ENCODE measurements at places on chromosomes 13 and 19.

GRCh38 chr13:111247552-111247951 lies 72.9 kb upstream of the TEX29 start:
- DNase-seq: no peak

- no peak for DNase-seq
These were observed 919 bp upstream of the ADAMTS10 start for GRCh38 chr19:8611391-8611876.

- no peak for DNase-seq
These were observed 109.3 kb downstream of the KLF12 start for GRCh38 chr13:74024856-74025255.

DNA sequence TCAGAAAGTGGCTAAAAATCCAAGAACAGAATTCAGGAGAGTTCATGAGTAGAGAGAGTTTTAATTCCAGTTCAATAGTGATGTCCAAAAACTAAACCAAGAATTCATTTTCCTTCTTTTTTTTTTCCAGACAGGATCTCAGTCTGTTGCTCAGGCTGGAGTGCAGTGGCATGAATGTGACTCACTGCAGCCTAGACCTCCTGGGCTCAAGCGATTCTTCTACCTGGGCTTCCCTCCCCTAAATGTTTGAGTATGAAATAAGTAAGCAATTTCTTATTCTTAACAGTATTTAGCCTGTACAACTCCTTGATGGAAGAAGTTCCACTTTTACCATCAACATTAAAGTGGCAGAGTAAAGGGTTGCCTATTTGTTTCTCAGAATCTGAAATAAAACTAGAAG lies 3.8 kb downstream of the COMMD6 start:
- no peak for DNase-seq

GRCh38 chr19:18591735-18592385 lies 3.3 kb downstream of the REX1BD start:
- no peak for DNase-seq

DNA sequence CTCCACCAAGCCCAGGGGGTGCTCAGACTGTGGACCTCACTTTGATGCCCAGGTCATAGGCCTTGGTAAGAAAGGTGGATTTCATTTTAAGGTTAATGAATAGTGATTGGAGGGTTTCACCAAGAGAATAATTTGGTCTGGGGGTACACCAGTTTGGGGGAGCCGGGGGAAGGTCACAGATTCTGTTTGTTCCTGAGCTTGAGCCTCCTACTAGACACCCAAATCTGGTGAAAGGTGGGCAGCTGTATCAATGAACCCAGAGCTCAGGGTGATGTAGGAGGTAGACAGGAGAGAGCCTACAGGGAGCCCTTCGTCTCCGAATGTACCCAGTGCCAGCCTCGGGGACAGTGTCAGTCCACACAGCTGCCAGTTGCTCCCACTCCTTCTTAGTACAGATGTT lies 63.7 kb upstream of the ATP12A start:
- DNase-seq: no peak

DNA sequence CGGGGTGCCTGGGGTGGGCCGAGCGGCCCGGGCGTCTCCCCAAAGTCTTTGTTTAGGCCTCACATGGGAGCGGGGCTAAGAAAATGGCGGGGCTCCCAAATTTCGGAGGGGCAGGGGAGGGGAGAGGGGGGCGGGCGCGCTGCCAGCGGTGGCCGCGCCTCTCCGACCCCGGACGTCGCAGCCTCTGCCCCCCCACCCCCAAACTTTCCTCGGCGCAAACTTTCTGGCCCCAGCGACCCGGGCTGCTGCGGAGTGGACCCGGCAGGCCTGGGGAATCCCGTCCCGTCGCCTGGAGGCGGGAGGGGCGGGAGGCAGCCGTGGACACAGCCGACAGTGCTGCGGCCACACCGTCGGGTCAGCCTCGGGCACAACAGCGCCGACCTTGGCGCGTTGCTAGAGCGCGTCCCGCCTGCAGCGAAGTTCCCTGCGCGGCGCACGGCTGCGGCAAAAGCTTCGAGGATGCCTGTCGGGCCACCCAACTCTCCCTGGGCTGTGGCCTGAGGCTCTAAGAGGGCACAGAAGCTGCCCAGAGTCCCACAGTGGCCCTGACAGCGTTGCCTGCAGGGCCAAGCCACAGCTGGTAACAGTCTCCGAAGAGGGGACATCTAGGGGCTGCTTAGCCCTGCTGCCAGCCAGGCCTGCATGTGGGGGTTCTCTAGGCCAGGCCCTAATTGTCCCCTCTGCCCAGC lies 1.3 kb downstream of the NFIX start:
- no peak for DNase-seq

GRCh38 chr13:42041684-42042035 lies 6.8 kb upstream of the DGKH start:
- no peak for DNase-seq

DNA sequence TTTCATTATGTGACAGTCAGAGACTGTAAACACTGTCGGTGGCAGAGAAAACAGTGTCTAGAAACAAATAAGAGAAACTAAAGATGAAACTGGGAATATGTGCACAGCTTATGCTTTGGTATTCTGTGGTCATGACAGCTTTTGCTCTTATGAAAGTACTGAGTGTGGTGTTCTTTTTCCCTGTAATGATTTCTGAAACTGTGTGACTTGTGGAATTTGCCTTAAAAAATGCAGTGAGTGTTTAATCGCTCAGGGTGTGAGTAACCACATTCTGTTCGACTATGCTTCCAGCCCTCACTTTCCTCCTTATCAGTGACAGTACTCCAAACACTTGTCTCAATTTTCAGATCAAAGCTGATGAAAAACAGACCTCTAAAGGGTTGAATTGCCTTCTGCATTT lies 66.9 kb upstream of the DIAPH3 start:
- DNase-seq: no peak

DNA sequence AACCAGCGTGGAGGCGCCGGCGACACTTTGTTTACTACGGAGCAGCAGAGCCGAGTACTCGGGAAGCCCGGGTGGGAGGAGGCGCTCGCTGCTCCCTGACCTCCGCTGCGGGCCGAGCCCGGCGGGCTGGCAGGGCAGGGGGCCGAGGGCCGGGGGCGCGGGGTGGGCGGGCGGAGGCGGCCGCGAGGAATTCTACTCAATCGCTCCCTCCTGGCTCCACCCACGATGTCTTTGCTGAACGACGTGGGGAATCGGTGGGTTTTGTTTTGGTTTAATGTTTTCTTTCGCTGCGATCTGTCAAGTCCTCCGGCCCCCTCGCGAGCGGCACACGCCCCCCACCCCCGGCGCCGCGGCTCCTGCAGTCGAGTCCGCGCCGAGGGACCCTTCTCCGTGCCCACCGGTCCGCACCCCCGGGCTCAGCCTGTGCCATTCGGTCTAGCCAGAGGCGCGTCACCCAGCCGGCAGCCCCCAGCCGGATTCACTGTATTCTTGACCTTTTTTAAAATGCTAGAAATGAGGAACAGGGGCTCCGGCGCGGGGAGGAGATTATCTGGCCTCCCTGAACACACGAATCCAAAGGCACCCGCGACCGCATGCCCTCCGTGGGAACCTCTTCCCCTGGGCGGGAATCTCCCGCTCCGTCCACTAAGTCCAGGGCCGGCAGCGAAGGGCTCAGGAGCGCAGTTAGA lies 636 bp upstream of the FOXO1 start:
- no peak for DNase-seq

- DNase-seq: no peak
These were observed 78.0 kb downstream of the STARD13 start for GRCh38 chr13:33207615-33207961.

DNA sequence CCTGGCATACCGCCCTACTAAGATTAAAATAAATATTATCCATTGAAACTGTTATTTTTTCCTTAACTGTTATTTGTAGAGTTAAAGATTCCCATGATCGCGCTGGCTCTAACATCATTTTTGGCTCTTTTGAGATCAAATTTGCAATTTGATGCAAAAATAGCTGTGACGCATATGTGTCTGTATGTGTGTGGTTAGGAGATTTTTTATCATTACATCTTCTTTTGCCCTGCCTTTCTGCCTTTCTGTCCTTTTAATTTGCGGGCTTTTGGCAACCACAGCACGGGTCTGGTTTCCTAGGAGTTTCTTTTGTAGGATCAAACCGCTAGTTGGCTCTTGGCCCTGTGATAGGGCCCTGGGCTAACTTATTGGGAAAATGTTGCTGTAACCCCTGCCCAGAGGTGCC lies 37.3 kb upstream of the ALOX5AP start:
- no peak for DNase-seq

GRCh38 chr19:47188507-47189033 lies 42.4 kb downstream of the BBC3 start:
- no peak for DNase-seq

GRCh38 chr13:95256091-95256490 lies 45.2 kb downstream of the ABCC4 start:
- no peak for DNase-seq

- DNase-seq: no peak
These were observed 9.6 kb upstream of the KPTN start for GRCh38 chr19:47493378-47494210.

- peak; percentile 24 for DNase-seq
These were observed 41.0 kb downstream of the PDE4A start for GRCh38 chr19:10461047-10461949.

DNA sequence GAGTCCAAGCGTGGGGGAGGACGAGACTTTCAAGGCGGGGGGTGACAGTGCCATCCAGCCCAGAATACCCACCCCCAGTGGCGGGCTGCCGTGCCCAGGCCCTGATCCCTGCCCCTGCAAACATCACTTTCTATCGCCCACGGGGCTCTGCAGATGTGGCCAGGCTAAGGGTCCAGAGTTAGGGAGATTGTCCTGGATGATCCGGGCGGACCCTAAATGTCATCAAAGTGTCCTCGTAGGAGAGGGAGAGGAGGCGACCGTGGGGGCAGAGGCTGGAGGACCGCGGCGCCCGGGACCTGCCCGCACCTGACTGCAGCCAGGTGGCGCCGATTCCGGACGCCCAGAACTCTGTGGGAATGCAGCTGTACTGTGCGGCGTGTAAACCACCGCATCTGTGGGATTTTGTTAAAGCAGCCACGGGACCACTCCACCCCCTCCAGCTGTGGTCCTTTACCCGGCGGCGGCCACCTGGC lies 32.4 kb downstream of the GJA3 start:
- DNase-seq: no peak

DNA sequence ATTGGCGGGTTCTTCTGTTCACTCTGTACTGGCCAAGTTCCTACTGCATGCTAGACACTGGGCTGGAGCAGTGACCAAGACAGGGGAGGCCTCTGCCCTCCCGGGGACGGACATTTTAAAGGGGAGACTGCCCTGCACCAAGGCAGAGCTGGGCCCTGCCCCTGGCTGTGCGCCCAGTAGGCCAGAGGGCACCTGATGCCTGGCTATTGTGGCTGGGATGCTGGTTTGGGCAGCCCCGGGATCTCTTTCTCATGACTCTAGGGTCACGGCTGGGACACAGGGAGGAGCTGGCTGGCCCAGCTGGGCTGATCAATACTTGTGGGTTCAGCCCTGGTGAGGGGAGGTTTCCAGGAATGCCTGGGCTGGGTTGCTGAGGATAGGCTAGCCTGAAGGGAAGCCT lies 17.7 kb downstream of the LIPE start:
- no peak for DNase-seq

- no peak for DNase-seq
These were observed 144.4 kb downstream of the DIAPH3 start for GRCh38 chr13:60019119-60019993.

DNA sequence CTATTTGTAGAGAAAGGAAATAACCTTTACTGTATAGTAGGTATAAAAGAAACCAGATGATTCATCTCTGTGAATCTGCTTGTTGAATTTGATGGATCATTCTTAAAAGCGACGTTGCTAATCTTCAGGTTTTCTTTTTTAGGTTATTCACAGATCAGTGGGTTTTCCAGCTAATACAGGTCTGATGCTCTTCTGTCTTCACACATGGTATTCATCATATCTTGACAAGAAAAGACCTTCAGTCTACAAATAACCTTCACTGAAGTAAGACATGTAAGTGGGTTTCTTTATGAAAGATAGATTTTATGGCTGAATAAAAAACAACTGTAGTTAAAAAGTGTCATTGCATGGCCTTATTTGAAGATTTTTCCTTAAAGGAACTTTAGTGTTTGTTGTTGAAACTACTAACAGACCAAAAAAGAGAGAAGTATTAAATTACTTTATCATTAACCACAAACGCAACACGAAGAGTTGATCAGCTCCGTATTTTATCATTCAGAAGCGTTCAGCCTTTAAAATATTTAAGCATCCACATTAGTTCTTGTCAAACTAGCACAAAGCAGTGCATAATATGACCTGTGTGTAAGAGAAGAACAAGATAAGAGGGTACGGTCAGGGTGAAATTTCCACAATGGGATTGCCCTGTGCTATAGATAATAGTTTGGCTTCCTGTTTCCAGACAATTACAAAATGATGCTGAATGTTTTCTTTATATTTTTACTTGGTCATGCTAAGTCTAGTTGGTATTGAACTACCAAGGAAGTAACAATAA lies 299.5 kb downstream of the MZT1 start:
- no peak for DNase-seq

DNA sequence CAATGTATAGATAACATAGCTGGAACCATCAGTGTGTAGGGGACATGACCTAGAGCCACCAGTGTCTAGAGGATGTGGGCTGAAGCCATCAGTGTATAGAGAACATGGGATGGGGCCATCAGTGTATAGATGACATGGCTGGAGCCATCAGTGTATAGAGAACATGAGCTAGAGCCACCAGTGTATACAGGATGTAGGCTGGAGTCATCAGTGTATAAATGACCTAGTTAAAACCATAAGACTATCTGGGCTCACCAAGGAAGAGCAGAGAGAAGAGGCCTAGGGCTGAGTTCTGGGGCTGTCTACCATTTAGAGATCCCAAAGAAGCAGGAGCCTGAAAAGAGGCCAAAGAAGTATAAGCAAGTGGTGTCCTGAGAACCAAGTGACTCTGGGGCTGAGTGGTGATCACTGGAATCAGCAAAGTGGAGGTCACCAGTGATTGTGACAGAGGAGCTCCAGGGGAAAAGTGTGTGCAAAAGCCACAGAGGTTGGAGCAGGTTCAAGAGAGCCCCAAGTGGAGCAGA lies 41.0 kb downstream of the RFX2 start:
- DNase-seq: no peak

- DNase-seq: no peak
These were observed 76.6 kb downstream of the ZIC5 start for GRCh38 chr13:99894840-99895443.

DNA sequence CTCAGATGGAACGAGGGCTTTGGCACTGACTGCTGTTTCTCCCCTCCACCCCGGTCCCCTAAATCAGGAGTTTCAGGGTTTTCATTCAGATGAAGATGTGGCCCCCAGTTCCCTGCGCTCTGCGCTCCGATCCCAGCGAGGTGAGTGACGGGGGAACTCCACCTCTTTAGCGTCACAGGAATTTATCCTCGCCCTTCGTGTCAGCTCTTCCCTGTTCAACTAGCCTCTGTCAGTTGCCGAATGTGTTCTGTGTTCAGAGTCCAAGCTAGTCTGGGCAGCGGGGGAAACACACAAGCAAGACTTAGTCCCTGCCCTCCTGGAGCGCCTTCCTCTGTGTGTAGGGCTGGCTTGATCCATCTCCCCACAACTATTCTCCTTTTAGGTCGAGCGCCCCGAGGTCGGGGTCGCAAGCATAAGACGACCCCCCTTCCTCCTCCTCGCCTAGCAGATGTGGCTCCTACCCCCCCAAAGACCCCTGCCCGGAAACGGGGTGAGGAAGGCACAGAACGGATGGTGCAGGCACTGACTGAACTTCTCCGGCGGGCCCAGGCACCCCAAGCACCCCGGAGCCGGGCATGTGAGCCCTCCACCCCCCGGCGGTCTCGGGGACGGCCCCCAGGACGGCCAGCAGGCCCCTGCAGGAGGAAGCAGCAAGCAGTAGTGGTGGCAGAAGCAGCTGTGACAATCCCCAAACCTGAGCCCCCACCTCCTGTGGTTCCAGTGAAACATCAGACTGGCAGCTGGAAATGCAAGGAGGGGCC lies 1.8 kb downstream of the KMT2B start:
- no peak for DNase-seq
